ENCODE measurements at places on chromosomes 3 and 15.

- DNase-seq, result no peak
These were observed 134.0 kb downstream of the MFSD1 start for GRCh38 chr3:158935846-158936245.

DNA sequence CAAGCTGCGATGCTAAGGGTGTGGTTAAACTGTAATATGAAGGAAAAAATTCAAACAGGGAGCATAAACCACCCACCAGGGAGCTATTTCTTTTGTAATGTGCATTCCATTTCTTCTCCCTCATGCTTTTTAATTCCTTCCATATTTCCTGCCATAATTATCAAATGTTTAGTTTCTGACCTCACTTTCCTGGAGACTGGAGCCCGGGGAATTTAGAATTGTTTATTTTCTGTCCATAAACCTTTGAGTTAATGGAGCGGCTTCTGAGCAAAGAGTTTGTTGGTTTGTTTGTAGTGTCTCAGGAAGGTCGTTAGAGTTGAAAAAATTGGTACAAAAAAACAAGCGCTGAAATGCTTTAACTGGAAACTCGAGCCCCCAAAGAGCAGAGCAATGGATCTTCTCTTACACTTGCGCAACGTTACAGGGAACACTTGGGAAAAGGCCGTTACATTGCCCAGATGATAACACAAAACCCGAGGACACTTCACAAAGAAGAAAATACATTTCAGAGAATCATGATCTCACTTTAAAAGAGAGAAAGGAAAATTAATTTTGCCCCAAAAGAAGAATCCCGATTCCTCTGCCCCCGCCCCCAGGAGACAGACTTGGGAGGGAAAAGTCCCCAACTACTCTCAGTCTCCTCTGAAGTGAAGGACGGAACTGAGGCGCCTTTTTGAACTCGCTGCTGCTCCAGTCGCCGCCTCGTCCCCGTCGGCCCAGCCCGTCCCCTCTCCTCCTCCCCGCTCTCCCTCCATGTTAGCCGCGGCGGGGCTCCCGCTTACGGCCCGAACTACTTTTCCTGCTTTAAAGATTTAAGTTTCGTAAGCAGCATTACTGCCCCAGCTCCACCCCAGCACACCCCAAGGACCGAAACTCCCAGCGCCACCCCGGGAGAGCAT is 842 bp downstream of the FSTL1 start:
- peak; percentile 3 for DNase-seq

DNA sequence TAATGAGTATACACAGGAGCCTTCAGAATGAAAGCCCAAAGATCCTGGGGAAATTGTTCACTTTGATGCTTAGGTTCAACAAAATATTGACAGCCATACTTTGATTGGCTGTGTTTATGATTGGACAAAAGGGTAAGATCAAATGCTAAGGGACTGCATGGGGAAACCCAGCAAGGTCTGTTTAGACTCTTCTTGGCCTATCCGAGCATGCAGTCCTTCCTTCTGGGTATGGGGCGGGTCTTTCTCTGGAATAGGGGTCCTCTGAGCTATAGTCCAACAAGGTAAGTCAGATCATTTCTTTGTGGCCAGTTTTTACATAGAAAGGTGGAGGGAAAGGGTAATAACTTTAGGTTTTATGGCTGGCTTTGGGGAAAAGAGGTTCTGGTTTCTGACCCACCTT is 52.9 kb upstream of the ACKR4 start:
- no peak for DNase-seq

- DNase-seq, result no peak
These were observed 12.7 kb upstream of the TOPBP1 start for GRCh38 chr3:133674290-133674919.

GRCh38 chr15:84725001-84725491 is 9.1 kb upstream of the SEC11A start:
- DNase-seq, result no peak

- no peak for DNase-seq
These were observed 10.8 kb downstream of the CBLB start for GRCh38 chr3:105858017-105858416.

DNA sequence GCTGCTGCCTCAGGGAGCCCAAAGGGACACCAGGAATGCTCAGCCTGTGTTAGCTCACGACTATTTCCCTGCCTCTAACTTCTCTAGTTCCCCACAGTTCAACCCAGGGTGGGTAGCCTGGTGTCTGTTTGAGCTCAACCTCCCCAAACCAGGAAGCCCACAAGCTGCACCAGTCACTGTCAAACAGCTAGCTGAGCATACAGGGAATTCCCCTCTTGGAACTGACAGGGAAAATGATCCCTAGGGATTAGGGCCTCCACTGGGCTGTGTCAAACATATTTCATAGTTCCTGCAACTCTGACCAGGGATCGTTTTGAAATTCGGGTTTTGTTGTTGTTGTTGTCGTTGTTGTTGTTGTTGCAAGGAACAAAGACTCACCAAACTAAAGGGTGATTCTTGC is 147.1 kb upstream of the ICE2 start:
- no peak for DNase-seq

DNA sequence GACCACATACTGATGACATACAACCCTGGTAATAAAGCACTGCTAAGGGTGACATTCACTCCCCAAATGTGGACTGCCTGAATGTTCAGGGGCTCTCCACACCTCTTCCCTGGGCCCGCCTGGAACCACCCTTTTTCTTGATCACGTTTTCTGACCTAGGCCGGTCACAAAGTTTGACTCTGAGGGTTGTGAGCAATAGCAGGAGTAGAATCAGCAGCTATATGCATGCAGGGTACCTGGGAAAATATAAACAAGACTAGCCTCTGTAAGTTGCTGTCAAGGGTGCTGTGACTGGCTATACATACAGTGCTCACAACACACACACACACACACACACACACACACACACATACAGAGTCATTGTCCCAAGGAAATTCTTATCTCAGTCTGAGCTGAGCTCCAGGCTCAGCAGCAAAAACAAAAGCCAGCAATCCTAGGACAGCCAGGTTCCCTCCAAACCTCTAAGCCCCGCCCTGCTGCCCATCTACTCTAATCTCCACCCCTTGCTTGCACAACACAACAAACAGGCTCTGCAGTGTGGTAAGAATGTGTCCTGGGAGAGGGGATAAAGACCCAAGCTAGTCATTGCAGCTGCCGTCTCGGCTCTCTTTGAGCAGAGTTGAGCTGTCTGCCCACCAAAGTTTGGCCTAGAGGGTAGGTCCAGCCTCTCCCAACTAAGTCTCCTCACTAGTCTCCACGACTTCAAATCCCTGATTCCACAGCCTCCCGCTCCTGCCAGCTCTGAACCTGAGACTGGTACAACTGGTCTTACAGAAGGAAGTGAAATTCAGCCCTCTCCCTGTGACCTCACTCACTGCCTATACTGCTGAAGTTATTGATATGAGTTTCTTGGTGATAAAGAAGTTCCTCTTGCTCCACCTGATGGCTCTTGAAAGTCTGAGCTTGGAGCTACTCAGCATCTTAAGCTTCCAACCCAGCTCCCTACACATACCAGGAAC is 2.2 kb downstream of the BMF start:
- DNase-seq, result peak; percentile 21

- DNase-seq, result no peak
These were observed 487.2 kb upstream of the ATP11B start for GRCh38 chr3:182305881-182306665.

GRCh38 chr15:61634837-61635236 is 405.7 kb upstream of the RORA start:
- DNase-seq, result no peak

- DNase-seq, result no peak
These were observed 65.0 kb downstream of the SYNM start for GRCh38 chr15:99169769-99170311.

- DNase-seq, result no peak
These were observed 124.3 kb upstream of the EIF1B start for GRCh38 chr3:40185029-40185695.

- no peak for DNase-seq
These were observed 40.9 kb downstream of the CBLB start for GRCh38 chr3:105827959-105828358.

- DNase-seq, result no peak
These were observed 146.1 kb upstream of the LPP start for GRCh38 chr3:188007897-188008296.

DNA sequence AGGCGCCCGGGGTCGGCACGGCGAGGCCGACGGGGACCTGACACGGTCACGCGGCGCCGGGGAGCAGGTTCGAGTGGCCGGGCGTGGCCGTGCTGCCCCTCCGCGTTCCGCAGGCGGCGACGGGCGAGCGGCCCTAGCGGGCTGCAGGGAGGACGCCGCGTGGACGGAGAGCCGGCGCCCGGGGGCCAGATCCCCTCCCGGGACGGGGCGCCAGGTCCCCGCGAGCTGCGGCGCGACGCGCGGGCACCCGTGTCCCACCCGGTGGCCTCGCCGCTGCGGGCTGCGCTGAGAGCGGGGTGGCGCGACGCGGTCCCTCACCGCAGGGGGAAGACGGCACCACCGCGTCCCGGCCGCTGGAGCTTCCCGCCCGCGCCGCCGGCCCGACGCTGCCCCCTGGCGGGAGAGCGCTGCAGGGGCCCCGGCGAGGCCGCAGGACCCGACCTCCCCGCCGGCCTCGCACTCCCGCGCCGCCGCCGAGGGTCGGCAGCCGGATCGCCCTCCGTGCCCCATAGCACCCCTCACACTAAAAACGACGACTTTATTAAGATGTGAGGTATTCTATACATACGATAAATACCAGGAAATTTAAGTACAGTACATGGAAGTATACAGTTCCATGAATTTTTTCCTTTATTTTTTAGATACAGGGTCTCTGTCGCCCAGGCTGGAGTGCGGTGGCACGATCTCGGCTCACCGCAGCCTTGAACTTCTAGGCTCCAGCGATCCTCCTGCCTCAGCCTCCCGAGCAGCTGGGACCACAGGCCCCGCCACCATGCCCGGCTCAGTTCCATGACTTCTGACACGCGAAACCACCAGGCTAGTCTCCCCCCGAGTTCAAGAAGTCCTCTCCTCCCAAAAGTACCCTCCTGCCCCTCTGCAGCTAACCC is 1.3 kb upstream of the PIGZ start:
- no peak for DNase-seq

DNA sequence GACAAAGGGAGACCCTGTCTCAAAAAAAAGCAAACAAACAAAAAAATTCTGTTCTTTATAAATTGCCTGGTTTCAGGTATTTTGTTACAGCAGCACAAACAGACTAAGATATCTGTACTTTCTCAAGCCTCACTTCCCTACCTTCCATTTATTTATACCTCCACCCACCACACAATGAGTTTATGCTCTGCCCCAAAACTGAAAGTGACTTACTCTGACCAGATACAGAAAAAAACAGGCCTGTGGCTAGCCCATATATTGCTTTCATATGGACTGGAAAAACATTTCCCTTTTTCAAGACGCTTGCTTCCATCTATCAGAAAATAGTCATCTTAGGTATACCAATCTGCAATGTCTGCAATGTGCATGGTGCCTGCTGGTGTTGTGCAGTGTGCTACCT is 8.7 kb upstream of the GPD1L start:
- DNase-seq, result no peak

DNA sequence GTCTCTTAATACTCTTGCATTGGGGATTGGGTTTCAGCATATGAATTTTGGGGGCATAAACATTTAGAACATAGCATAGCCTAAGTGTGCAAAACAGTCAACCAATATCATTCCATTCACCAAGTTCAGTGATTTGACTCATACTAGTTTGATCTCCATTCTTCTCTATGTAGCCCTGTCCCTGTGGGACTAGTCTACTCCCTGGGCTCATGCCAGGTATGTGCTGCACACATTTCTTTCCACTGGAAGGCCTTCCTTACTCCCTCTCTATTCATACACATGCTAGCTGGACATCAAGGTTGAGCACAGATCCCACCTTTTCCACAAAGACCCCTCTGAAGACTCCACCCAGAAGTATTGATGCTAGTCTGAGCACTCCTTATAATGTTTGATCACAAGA is 5.1 kb downstream of the ZDHHC23 start:
- DNase-seq, result no peak

GRCh38 chr3:109924196-109924595 is 586.9 kb upstream of the DPPA4 start:
- no peak for DNase-seq

GRCh38 chr15:52559575-52559974 is 9.3 kb downstream of the ARPP19 start:
- no peak for DNase-seq

DNA sequence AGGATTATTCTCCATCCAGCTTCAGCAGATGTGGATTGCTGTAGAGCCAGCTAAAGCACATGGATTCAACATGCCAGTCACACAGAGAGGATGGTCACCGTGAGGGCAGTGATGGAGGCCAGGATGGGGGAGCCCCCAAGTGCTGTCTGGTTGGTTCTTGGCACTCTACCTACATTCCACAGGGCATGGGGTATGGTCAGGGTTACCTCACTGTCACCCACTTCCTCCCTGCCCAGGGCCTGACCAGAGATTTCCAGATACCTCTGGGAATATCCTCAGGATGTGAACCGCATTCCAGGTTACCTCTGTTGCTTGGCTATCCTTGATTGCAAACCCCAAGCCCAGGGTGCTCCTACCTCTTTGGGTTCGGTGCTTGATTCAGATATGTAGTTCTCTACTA is 147.3 kb upstream of the TRIM42 start:
- DNase-seq, result no peak

Measured in C1 segment of cervical spinal cord (tissue), 14 donors.